Esophagus muscularis mucosa (tissue), 4 donors: ENCODE measurements at places on chromosomes 16 and 17. TPM values are rescaled to one million over a fixed set of nuclear protein-coding genes. Genes with fewer than 3 reads are reported as not detected.
A peak's percentile ranks its signal among the peaks of the same experiment; 100 is the strongest.

GRCh38 chr16:23670137-23670776, 8.4 kb upstream of the PLK1 start:
- no peaks in the 10 kb centered on the region for H3K4me1 ChIP-seq
- H3K27ac ChIP-seq, result no peak overlapping the region
- no peak for DNase-seq
- H3K4me3 ChIP-seq, result no peak overlapping the region
- H3K36me3 ChIP-seq, result peaks cover 77% of the 10 kb centered on the region
- no peaks in the 10 kb centered on the region for H3K27me3 ChIP-seq

- H3K36me3 ChIP-seq, result no peaks in the 10 kb centered on the region
- no peak overlapping the region for H3K27ac ChIP-seq
- H3K4me1 ChIP-seq, result no peaks in the 10 kb centered on the region
- H3K4me3 ChIP-seq, result no peak overlapping the region
- no peaks in the 10 kb centered on the region for H3K27me3 ChIP-seq
Measured at GRCh38 chr16:8998108-8998507, 34.4 kb upstream of the USP7 start.

- H3K27ac ChIP-seq, result peak overlapping the region; percentile 97
- H3K36me3 ChIP-seq, result peaks cover 39% of the 10 kb centered on the region
- H3K4me1 ChIP-seq, result peaks cover 68% of the 10 kb centered on the region
Measured at GRCh38 chr17:48054238-48055185, 6.4 kb downstream of the NFE2L1 start.

Gene CTF1
- 18.8 TPM for total RNA-seq

GRCh38 chr17:79840989-79841286, 1.7 kb upstream of the CBX4 start:
- peaks cover 84% of the 10 kb centered on the region for H3K4me1 ChIP-seq
- H3K36me3 ChIP-seq, result no peaks in the 10 kb centered on the region
- no peak for DNase-seq
- H3K27ac ChIP-seq, result no peak overlapping the region

Gene FZD2
- 2.2 TPM for total RNA-seq

DNA sequence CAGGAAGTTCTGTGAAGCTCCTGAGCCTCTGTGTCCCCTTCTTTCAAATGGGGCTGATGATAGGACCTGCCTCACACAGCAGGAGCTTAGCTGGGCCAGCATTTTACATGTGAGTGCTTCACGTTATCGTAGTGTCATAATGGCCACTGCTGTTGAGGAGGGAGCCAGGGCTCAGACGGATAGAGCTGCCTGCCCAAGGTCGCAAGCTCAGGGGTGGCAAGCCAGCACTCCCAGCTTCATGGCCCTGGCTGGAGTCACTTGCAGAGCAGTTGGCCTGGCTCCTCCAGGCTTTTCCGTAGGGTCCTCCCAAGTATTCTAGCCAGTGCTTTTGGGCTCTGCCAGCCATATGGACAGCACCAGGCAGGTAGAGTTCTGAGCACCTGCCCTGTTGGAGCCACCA, 115.1 kb downstream of the SOCS1 start:
- H3K27me3 ChIP-seq, result no peaks in the 10 kb centered on the region
- no peak overlapping the region for H3K4me3 ChIP-seq
- peaks cover 38% of the 10 kb centered on the region for H3K4me1 ChIP-seq
- no peak overlapping the region for H3K27ac ChIP-seq
